ENCODE measurements at places on chromosomes 2 and 18.

- DNase-seq = no peak
Observed at GRCh38 chr2:233446606-233447305, 92.5 kb downstream of the DGKD start.

DNA sequence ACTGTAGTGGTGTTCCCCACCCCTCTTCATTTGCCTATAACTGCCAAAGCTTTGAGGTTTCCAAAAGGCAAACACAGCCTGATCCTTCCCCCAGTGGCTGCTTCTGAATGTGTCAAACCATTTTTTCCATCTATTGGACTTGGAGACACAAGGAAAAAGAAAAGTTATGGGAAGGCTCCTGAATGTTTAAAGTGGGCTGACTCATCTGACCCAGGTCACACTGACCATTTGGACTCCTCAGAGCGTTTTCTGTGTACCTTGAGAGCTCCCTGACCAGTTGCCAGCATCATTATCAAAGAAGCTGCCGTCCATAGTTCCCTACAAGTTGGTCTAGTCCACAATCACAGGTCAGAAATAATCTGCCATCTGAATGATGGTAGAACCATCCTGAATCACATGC, 123.4 kb upstream of the COL3A1 start:
- no peak for DNase-seq

DNA sequence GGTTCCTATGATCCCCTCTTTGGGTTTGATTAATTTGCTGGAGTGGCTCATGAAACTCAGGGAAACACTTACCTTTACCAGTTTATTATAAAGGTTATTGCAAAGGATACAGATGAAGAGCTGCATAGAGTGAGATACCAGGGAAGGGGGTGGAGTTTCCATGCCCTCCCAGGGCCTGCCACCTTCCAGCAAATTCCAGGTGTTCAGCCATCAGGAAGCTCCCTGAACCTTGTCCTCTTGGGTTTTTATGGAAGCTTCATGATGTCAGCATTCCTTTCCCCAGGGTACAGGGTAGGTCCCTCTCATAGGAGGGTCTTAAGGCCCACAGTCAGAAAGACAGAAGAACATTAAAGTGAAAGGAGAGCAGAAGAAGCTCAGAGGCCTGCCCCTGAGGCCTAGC, 123.9 kb upstream of the DCC start:
- no peak for DNase-seq

DNA sequence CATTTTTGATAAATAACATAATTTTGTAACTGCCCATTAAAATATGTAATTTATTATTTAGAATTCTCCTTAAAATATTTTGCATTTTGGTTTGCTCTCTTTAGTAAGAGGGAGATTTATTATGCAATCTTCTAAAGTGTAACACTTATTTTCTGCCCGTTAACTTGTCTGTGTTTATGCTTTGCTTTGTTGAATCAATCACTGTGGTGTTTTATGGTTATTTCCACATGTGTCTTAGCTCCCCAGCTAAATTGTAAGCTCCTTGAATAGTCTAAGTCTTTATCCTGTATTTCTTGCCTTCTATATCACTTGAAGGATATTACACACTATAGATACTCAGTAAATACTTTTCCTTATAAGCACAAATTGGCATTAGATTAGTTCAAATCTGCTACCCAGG, 166.6 kb upstream of the SPRED2 start:
- no peak for DNase-seq

DNA sequence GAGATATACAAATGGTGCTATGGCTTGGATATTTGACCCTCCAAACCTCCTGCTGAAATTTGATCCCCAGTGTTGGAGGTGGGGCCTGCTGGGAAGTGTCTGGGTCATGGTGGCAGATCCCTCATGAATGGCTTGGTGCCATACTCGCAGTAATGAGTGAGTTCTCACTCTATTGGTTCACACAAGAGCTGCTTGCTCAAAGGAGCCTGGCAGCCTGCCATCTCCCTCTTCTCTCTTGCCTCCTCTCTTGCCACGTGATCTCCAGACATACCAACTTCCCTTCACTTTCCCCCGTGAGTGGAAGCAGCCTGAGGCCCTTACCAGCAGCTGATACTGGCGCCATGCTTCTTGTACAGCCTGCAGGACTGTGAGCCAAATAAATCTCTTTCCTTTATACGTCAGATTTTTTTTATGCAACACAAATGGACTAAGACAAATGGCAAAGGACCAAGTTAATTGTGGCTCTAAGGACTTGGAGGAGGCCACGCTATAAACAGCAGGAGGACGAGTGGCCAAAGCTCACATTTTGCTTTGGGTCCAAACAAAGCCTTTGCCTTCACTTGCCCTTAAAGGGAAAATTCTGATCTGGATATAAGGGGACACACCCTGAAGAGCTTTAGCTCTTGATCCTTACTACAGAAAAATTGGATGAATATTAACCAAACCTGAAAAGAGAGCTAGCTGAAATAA, 214.7 kb downstream of the SS18 start:
- DNase-seq = no peak

GRCh38 chr18:73852789-73853549, 294.7 kb downstream of the FBXO15 start:
- no peak for DNase-seq

DNA sequence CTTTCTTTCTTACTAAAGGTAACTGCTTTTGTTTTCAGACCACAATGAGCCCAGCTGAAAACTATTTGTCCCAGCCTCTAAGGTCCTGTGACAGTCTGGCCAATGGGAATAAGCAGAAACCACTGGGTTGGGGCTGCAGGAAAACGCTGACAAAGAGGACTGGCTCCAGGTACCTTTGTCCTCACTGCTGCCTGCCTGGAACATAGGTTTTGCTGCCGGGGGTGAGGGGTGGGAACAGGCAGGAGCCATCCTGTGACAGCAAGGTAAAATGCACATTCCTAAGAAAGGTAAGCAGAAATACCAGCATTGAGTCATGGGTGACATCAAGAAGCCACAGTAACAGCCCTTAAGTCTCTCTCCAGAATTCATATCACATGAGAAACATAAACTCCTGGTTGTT, 21.6 kb downstream of the PTPN2 start:
- DNase-seq = no peak

GRCh38 chr18:49608366-49609255, 46.8 kb downstream of the LIPG start:
- DNase-seq = no peak

DNA sequence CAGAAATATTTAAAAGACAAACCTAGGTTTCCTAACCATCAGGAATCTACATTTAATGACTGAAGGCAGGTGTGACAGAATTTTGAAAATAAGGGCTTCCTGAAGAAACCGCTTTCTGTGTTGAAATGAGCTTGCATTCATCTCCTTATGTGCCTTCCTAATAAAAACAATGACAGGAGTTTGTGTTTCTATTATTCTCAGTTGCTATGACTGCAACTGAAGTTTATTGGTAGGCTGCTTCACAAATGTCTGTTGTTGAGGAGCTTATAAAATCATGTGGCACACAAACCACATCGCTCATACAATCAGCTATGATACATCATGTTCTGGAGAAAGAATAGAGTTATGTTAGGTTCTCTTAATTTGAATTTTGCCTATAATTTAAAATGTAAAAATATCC, 362.7 kb upstream of the SLC8A1 start:
- DNase-seq = no peak

GRCh38 chr2:104758199-104758620, 95.7 kb upstream of the POU3F3 start:
- DNase-seq = peak; percentile 36

GRCh38 chr2:127707890-127708648, 6.8 kb downstream of the SFT2D3 start:
- DNase-seq = no peak

GRCh38 chr2:199833525-199833924, 17.5 kb downstream of the FTCDNL1 start:
- peak; percentile 44 for DNase-seq

GRCh38 chr18:49566217-49566770, 4.4 kb downstream of the LIPG start:
- no peak for DNase-seq

- no peak for DNase-seq
Observed at GRCh38 chr2:136058262-136058661, 59.7 kb downstream of the CXCR4 start.

GRCh38 chr2:158776231-158776630, 18.9 kb upstream of the DAPL1 start:
- peak; percentile 17 for DNase-seq

DNA sequence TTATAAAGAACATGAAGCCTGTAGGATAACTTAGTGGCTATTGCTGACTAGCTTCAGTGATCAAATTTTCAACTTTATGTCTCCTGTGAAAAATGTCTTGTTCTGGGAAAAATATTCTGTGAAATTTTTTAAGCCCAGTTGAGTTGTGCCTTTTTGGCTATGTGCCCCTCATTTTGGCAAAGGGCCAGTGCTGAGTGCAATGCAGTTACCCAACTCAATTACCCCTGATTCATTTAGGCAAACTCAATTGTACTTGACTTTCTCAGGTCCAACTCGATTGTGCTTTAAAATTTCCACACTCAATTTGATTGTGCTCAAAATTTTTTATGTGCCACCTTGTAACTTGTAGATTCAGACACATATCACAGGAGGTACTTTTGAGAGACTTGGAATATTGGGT, 548.8 kb upstream of the NRP2 start:
- DNase-seq = peak; percentile 16

GRCh38 chr18:38670486-38670885, 1104.9 kb upstream of the CELF4 start:
- DNase-seq = no peak

GRCh38 chr18:10252494-10252893, 201.9 kb upstream of the APCDD1 start:
- DNase-seq = no peak

DNA sequence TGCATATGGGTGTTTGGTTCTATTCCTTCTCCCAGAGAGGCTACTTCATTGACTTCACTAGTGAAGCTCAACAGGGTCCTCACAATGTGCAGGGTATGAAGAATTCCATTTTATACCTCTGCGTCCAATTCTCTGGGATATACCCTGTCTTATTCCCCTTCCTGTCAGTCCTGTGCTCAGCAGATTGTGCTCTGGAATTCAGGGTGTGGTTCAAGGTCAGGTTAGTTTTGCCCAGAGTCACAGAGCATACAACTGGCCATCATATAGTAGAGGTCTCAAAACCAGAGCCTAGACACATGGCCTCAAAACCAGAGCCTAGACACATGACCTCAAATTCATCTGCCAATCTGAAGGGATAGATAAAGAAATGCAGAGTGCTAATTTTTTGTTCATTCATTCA, 38.8 kb upstream of the VIT start:
- no peak for DNase-seq

GRCh38 chr2:186637497-186637800, 47.6 kb downstream of the ITGAV start:
- DNase-seq = no peak

GRCh38 chr2:42013409-42013808, 34.4 kb upstream of the PKDCC start:
- DNase-seq = no peak

DNA sequence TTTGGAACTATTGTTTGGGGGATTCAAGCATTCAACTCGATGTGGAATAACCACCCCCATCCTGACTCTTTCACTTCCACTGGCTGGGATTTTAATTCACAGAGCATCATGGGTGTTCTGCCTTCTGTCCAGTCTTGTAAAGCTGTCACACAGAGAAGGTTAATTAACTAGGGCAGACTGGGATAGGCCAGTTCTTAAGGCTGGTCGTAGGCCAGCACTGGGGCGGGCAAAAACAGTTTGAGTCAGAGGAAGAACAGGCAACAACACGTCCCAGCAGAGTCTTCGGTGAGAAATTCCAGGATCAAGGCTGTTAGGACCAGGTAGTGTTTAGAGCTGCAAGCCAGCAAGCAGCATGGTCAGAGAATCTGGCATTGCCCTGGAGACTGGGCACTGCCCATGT, 4.0 kb upstream of the RNF152 start:
- DNase-seq = no peak

GRCh38 chr2:19361325-19361990, 3.0 kb upstream of the OSR1 start:
- no peak for DNase-seq

GRCh38 chr2:147420517-147420916, 424.3 kb upstream of the ACVR2A start:
- DNase-seq = no peak

- DNase-seq = no peak
Observed at GRCh38 chr2:165594231-165594934, 124.9 kb downstream of the CSRNP3 start.

GRCh38 chr2:179768765-179769164, 92.6 kb downstream of the ZNF385B start:
- DNase-seq = no peak

DNA sequence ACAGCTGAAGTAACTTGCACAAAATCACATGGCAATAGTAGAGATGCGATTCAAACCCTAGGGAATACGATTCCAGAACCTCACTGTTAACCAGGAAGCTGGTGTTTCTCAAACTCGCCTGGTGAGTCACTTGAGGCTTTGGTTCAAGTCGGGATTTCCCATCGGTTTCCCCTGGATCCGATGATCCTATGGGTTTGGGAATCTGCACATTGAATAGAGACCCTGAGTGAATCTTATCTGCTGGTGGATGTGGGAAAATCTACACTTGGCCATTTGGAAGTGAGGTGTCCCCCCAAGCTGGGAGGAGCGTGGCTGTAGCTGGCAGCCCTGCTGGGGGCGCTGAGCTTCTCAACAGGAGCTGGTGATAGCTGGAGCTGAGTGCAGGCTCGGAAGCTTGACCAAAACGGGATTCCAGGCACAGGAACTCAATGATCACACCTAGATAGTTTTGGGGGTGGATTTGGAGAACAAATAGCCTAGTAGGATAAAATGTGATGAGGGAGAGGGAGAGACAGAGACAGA, 135.4 kb downstream of the PRKCE start:
- DNase-seq = no peak

DNA sequence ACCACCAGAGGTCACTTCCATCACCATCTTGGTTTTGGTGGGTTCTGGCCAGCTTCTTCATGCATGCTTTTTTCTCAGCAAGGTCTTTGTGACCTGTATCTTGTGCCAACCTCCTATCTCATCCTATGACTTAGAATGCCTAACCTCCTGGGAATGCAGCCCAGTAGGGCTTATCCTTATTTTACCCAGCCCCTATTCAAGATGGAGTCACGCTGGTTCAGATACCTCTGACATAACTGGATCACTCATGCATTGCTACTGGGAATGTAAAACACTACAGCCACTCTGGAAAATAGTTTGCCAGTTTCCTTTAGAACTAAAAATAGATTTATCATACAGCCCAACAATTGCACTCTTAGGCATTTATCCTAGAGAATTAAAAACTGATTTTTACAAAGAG, 219.2 kb downstream of the IRS1 start:
- DNase-seq = no peak

DNA sequence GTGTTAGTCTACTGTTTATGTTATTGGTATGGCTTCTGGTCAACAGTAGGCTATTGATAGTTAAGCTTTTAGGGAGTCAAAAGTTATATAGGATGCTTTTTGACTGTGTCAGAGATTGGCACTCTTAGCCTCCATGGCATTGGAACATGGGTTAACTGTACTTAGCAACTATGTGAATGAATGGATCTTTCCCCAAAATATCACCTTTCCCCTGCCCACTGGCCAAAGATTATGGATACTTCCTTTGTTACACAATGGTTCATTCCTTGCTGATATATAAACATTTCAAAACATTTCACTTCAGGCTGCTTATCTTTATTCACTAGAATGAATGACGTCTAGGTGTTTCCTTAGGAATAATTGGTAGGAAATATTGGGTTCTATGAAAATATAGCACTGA, 62.1 kb upstream of the DOCK10 start:
- DNase-seq = no peak

- DNase-seq = no peak
Observed at GRCh38 chr2:135182190-135182589, 130.1 kb downstream of the RAB3GAP1 start.
